ENCODE measurements at places on chromosomes 7 and 10. TPM values are rescaled to one million over a fixed set of nuclear protein-coding genes. Genes with fewer than 3 reads are reported as not detected.

Gene KCP
- polyA plus RNA-seq: 2.0 TPM

Gene TMUB1
- 56.8 TPM for polyA plus RNA-seq

Gene ADO
- polyA plus RNA-seq: 12.5 TPM

Gene MNX1
- 6.4 TPM for polyA plus RNA-seq

Gene JCAD
- polyA plus RNA-seq: 40.2 TPM

Data from adipose tissue (tissue), 3 donors.